ENCODE measurements at places on chromosomes 1 and 21.
A peak's percentile ranks its signal among the peaks of the same experiment; 100 is the strongest.

- DNase-seq = peak; percentile 60
Observed at GRCh38 chr21:19640964-19641363, 1237.4 kb upstream of the TMPRSS15 start.

DNA sequence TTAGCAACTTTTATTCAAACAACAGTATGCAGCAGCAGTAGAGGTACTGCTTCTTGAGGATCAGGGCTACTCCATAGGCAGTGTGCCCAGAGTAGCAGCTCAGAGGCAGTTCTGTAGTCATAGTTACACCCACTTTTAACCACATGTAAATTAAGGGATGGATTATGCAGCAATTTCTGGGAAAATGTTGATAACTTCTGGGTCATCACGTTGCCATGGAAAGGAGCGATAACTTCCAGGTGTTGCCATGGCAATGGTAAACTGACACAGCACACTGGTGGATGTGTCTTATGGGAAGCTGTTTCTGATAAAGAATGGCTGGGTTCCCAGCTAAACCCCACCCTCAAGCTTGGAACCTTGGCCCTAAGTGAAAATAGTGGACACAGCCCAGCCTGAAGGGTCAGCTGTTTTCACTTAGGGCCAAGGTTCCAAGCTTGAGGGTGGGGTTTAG is 29.0 kb upstream of the PLA2G2A start:
- no peak for DNase-seq

DNA sequence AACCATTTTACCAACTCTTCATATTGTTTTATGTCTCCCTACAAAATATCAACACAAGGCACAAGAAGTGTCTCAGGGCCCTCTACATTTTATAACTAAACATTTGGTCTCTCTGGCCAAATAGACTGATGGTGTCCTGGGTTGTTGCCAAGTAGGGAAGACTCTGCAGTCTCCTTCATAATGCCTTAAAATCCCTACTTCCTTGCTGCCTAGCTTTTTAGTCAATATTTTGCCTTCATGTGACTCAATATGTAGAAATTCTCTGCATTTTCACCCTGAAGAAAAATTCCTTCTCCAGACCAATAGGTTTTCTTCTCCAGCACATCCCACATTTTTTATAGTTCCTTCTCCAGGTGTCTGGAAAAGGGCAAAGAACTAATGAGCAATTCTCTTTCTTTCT is 72.6 kb upstream of the IPO9 start:
- DNase-seq = peak; percentile 58

DNA sequence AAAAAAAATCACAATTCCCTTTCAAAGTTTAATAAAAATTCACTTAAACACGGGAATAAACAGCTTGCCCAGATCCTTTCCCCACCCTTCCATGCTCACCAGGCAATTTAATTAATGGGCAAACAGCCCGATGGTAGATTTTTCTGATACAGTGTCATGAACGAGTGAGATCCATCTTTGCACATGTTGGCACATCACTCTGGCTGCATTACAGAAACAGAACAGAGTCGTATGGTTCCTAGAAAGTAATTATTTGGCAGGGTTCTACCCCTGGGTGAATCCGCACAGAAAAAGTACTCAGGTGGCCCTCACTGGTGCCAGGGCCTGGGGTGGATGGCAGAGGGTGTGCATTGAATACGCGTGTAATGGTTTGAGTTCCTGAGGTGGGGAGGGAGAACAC is 24.6 kb upstream of the OVAAL start:
- DNase-seq = peak; percentile 52

DNA sequence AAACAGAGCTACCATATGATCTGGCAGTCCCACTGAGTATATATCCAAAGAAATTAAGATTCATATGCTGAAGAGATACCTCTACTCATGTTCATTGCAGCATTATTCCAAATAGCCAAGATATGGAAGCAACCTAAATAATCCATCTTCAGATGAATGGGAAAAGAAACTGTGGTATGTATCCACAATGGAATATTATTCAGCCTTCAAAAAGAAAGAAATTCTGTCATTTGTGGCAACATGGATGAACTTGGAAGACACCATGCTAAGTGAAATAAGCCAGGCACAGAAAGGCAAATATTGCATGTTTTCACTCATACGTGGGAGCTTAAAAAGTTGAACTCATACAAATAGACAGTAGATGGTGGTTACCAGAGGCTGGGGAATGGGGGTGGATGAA is 47.8 kb downstream of the UBE4B start:
- no peak for DNase-seq

DNA sequence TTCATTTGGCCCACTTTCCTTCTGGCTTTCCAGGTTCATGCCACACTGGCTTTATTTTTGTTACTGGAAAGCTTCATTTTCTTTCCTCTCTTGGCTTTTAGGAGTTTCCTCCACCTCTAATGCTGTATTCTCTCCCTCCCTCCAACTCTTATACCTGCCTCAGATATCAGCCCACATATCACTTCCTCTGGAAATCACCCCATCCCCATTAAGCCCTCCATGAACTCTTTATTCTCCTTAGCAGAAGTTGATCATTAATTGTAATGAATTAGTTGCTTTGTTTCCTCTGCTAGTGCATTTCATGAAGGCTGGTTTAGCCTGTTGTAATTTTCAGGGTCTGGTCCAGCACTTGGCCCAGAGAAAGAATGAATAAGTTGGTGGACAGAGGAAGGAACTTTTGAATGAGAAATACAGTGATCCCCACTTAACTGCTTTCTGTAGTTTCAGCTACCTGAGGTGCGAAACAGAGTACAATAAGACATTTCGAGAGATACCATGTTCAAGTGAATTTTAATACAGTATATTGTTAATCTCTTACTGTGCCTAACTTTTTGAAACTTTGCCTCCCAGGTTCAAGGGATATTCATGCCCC is 1.7 kb downstream of the SOAT1 start:
- no peak for DNase-seq

DNA sequence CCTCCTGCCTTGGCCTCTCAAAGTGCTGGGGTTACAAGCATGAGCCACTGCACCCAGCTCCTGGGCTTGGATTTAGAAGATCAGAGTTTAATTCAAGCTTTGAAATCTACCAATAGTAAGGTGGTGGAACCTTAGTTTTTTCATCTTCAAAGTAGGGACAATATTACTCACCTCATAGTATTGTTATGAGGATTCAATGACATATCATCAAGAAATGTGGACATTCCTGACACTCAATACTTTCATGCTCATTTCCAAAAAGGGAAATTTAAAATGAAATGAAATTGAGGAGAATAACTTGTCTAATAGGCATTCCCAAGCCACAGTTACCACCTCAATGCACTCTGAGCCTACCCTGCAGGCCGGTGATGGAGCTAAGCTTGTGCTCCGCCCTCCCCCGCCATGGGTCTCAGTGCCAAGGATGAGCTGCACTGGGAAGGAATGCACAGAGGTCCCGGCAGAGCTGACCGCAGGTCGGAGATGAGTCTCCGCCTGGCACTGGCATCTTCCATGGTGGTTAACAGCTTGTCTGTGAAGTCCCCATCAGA is 56.5 kb upstream of the BCAR3 start:
- no peak for DNase-seq

DNA sequence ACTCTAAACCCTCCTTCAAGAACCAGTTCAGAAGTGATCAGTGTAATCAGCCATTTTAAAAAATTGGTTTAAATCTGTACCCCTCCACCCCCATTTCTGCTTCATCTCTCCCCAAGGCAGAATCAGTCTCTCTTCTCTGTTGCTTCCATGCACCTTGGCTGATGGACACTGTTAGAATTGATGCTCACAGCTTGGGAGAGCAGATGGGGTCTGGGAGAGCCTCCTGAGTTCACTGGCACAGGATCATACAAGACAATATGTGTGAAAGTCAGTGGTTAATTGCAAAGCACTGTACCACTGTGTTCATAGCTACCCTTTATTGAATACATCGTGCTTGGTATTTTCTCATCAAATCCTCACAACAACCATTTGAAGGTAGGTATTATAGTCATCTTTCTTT is 140.9 kb downstream of the ROR1 start:
- DNase-seq = peak; percentile 55

DNA sequence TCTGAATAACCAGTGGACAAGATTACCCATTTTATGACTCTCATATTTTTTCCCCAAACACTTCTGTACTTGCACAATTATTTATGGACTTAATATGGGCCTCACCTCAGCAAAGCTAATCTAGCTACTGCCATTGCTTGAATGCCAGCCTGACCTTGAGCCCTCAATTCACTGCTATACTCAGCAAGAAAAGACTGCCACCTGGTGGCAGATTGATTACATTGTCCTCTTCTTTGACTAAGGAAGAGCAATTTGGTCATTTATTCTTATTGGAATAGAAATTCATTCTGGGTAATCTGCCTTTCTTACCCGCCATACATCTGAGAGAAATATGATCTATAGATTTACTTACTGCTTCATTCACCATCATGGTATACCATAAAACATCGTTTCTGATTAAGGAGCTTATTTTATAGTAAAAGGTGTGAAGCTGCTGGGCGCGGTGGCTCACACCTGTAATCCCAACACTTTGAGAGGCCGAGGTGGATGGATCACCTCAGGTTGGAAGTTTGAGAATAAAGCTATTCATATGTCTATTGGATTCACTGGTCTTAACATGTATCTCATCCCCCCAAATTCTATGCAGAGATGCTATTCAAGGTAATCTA is 32.9 kb upstream of the DIPK1A start:
- peak; percentile 77 for DNase-seq

DNA sequence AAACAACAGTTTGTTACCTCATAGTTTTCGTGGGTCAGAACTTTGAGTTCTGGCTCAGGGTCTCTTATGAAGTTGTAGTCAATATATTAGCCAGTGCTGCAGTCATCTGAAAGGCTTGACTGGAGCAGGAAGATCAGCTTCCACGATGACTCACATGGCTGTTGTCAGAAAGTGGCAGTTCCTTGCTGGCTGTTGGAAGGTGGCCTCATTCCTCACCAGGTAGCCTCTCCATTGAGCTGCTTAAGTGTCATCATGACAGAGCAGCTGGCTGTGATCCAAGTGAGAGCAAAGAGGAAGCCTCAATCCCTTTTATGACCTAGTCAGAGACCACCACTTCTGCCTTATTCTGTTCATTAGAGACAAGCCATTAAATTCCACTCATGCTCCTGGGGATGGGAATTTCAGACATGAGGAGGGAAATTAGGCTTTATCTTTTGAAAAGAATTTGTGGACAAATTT is 5.6 kb downstream of the OSBPL9 start:
- peak; percentile 76 for DNase-seq

DNA sequence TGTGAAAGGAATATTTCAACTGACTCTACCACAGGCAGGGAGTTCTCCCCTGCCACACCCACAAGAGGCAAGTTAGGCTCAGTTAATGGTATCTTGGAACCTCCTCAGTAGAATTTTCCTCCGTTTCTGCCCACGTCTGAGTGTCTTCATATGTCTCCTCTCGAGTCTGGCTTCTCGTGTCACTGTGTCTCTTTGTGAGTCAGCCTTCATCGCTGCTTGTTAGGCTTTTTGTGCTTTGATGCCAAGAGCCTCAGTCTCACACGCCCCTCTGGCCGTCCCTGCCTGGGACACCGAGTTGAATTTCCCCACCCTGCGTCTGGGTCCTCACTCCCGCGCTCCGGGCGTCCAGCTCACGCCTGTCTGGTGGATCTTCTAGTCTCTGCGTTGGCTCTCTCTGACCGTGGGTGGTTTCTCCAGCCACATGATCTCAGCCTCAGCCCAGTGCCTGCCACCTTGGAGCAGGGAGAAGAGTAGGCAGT is 125.7 kb upstream of the GADD45A start:
- DNase-seq = no peak

DNA sequence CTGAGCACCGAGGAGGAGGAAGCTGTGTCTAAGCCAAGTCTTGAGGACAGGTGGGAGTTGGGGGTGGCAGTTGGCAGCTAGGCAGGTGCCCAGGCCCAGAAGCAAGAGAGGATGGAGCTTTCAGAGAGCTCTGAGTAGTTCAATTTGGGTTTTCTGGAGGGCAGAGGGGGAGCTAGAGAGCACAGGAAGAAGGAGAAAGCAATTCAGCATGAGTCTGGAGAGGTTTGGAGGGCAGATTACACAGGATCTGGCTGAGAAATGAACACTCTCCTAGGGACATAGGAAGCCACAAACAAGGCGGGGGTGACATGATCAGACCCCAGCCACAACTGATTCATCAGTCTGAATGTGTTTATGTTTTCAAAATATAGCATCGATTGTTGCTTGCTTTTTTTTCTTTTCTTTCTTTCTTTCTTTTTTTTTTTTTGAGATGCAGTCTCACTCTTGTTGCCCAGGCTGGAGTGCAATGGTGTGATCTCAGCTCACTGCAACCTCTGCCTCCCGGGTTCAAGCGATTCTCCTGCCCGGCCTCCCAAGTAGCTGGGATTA is 23.8 kb downstream of the PTPRF start:
- peak; percentile 37 for DNase-seq

DNA sequence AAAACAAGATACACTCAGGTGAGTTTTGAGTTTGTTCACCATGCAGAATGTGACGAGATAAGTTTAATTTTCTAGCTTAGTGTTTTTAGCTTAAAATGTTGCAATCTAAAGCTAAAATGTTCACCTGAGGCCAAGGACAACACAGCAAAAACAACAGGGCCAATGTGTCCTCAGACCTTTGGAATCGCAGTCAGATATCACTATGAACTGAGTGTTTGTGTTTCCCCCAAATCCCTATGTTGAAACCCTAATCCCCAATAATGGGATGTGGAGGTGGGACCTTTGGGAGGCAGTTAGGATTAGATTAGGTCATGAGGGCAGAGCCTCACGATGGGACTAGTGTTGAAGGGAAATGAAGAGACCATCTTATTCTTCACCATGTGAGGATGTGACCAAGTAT is 144.4 kb downstream of the GABPA start:
- DNase-seq = no peak

- DNase-seq = no peak
Observed at GRCh38 chr1:159970932-159971342, 16.9 kb upstream of the SLAMF9 start.

GRCh38 chr1:67735206-67735605 is 50.2 kb downstream of the GADD45A start:
- DNase-seq = no peak

GRCh38 chr1:58901008-58901407 is 117.2 kb upstream of the JUN start:
- peak; percentile 78 for DNase-seq

GRCh38 chr1:3707298-3707938 is 44.8 kb upstream of the CCDC27 start:
- DNase-seq = no peak

DNA sequence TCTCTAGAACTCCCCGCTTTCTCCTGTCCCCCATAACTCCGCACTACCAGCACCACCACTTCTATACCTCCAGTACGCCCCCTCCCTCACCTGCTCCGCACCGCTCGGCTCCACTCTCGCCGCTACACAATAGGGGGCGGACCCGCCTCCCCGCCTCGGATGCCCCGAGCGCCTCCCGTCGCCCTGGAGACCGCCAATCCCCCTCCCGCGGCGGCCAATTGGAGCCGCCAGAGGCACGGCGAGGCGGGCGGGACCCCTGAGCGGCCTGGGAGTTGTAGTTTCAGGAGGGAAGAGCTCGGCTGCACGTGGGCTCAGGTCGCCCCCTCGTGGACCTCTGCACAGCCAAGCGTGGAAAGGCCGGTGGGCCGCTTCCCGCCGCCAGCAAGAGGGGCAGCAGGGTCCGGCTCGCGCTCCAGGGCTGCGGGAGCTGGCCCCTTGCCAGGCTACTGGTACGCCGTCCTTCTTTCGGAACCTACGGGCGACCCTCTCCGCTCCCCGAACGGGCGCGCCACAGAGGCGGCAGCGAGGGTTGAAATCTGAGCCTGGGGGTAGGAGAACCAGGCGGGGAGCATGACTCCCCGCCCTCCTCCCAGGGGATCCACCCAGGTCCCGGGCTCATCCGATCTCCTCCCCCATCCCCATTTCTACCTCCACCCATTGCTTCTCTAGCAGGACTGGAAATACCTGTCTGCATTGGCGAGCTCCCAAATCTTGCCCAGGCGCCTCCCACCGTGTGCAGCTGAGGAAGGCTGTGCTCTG is at the start of gene IGSF9:
Gene IGSF9, minus strand, starts transcription at position 131 of the 759 bp plus-strand sequence. CDS start 2,159 bp downstream, outside the sequence.
- DNase-seq = peak; percentile 99

GRCh38 chr1:12851779-12852178 is 3.3 kb upstream of the HNRNPCL1 start:
- DNase-seq = no peak

Measured in NCI-H69 (cell line).